Activated T-helper 1 cell treated with anti-CD3 and anti-CD28 coated beads, Interleukin-12 subunit alpha, Interleukin-12 subunit beta, Interleukin-2, Interleukin-4 antibody, amounts not matched to agents 30 ng/mL and 10 ng/mL and 1 ng/mL, durations not matched to agents 14 hours and 24 hours and 36 hours (primary cell): ENCODE measurements at places on chromosomes 4 and X. TPM values are rescaled to one million over a fixed set of nuclear protein-coding genes. Genes with fewer than 3 reads are reported as not detected.

- no peak overlapping the region for H3K27ac ChIP-seq
- no peak overlapping the region for H3K4me3 ChIP-seq
- H3K4me1 ChIP-seq: no peaks in the 10 kb centered on the region
- H3K27me3 ChIP-seq: no peaks in the 10 kb centered on the region
- no peaks in the 10 kb centered on the region for H3K36me3 ChIP-seq
Observed at GRCh38 chr4:27278615-27279375, 418.2 kb downstream of the STIM2 start.

DNA sequence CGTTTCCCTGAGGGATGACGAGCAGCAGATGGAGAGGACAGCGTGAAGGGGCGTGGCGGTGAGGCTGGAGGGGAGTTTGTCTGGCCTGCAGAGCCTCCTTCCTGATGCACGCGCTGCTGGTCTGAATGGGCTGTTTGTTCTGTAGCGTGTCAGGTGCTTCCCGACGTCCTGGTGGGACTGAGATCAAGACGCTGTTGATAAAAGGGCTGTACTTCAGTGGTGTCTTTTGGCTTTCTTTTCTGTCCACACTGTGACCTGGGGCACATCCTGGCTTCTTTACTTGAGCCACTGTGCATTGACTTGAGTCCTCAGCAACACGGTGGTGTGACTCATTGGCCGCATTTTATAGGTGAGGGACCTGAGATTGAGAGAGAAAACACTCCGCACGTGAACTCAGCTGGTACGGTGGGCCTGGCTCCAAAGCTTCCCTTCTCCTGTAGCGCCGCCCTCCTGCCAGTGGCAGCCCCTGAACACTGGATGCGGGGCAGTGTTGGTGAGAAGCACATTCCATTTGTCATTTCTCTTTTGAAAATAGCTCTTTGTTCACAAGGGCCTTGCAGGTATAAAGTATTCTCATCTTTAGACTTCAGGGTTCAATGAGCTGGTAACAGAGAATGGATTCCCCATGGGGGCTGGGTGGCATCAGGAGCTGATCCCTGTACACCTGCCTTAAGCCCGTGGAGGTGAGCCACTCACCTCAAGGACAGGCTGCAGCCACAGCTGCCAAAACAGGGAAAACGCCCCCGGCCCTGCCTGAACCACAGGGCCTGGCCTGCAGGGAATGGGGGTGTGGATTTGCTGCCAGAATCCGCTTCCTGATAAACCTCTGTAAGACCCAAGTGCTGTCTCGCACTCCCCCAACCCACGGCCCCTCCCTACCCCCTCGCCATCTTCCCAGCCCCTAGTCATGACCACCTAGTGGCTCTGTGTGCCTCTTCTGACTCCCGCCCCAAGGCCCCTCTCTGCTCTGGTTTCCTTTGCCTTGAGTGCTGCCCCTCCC is 29.2 kb downstream of the NSG1 start:
- no peak for DNase-seq
- peaks cover 9% of the 10 kb centered on the region for H3K4me1 ChIP-seq
- H3K4me3 ChIP-seq: no peak overlapping the region
- H3K27me3 ChIP-seq: no peaks in the 10 kb centered on the region

DNA sequence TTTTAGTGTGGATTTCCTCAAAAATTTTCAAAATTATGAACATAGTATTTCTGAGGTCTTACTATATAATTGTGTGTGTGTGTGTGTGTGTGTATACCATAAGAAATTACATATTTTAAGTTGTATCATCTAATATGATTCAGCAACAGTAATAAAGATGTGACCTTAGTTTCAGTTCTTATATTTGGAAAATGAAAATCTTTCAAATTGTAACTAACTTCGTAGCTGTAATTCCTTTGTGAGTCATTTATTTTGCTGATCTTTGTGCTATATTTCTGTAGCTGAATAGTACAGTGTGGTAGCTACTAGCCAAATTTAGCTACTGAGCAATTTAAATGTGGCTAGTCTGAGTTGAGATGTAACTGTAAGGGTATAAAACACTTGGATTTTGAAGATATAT is 116.4 kb downstream of the RAP1GDS1 start:
- H3K4me3 ChIP-seq: no peak overlapping the region
- no peaks in the 10 kb centered on the region for H3K27me3 ChIP-seq
- H3K4me1 ChIP-seq: peaks cover 10% of the 10 kb centered on the region

DNA sequence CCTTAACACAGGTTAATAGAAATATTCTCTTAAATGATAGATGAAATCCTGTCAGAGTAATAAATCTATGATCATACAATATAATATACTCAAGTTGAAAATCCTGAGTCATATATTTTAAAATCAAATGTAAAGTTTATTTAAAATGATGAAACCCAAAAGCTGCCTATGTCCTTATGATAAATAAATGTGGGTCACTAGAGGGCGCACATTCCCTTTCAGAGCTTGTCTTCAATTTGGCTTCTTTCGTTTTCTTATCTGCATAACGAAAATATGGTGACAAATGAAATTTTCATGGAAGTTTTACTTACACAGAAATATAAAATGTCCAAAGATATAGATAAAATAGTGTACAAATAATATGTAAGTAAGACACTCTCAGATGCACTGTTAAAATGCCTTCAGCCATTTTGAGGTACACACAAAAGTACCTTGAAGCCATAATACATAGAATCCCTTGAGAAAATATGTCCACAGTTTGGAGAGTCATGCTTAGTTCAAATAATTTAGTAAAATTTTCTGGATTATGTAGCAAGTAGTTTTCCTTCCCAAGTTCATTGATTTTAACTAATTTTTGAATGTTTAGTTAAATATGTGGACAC is 680.4 kb downstream of the DMD start:
- H3K27ac ChIP-seq: no peak overlapping the region
- H3K36me3 ChIP-seq: no peaks in the 10 kb centered on the region
- no peaks in the 10 kb centered on the region for H3K27me3 ChIP-seq
- DNase-seq: no peak

GRCh38 chrX:7027071-7027470 is 120.4 kb upstream of the STS start:
- no peaks in the 10 kb centered on the region for H3K27me3 ChIP-seq
- H3K27ac ChIP-seq: no peak overlapping the region
- no peak overlapping the region for H3K4me3 ChIP-seq

DNA sequence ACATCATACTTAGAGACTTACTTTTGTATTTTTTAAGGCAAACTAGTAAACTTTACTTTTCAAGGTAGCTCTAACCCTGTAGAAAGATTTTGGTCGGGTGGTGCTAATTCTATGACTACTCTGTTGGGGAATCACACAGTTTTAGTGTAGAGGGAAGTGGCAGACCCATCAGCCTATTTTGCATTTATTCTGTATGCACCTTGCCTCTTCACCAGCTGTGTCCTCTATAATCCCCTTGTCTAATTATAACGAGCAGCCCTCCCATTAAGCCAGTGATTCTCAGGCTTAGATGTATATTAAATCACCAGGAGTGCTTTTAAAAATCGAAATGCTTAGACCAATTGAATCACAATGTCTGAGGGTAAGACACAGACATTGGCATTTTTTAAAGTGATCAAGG is 78.1 kb downstream of the GALNT7 start:
- no peak for DNase-seq
- peaks cover 8% of the 10 kb centered on the region for H3K4me1 ChIP-seq
- H3K36me3 ChIP-seq: peaks cover 2% of the 10 kb centered on the region
- peaks cover 12% of the 10 kb centered on the region for H3K27me3 ChIP-seq
- H3K4me3 ChIP-seq: no peak overlapping the region

DNA sequence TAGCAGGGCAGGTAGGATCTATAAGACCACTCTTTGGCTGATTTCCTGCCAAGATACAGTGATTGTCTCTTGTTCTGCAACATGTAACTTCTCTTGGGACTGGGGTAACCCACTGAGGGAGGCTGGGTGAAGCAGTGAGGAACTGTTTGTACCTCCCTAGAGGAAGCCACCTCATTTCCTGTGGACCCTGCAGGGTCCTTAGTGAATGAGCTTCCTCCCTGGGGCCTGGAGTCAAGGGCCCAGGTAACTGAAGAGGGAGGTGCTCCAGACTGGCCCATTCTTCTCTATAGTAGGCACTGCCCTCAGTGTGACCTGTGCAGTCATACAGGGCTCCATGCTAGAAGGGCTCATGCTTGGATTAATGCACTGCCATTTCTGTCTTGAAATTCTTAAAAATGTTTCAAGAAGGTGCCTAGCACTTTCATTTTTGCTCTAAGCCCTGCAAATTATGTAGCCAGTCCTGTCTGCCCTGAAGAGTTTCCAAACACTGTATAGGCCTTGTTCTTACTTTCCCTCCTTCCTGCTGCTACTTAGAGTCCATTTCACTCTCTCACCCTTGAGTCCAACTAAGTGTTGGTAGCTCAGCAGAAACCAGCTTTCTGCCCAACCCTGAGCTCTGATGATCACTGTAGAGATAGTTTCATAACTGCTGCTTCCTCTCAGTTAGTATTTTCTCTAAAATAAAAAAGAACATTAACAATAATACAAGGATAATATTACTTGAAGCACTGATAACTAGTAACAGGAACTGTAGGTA is 8.5 kb upstream of the GRIA3 start:
- no peaks in the 10 kb centered on the region for H3K36me3 ChIP-seq
- H3K27me3 ChIP-seq: no peaks in the 10 kb centered on the region
- no peak for DNase-seq
- no peak overlapping the region for H3K4me3 ChIP-seq
- no peaks in the 10 kb centered on the region for H3K4me1 ChIP-seq

DNA sequence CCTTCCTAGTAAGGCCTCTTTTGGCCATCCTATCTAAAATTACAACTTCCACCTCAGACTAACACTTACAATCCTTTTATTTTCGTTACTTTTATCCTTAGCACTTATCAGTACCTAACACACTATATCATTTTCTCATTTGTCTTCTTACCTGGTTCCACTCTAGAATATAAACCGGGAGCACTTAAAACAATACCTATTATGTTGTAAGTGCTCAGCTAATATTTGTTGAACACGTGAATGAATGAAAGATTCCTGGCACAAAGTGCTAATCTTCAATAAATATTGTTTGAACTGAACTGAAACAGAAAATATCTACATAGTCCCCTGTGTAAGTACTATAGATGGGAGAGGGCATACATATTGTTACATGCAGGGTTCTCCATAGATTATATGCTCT is 14.4 kb downstream of the MGARP start:
- no peak overlapping the region for H3K27ac ChIP-seq
- H3K4me3 ChIP-seq: no peak overlapping the region
- DNase-seq: no peak
- H3K4me1 ChIP-seq: peaks cover 21% of the 10 kb centered on the region
- peaks cover 22% of the 10 kb centered on the region for H3K27me3 ChIP-seq

The F8A2 gene
- not detected in 2 replicates for total RNA-seq

DNA sequence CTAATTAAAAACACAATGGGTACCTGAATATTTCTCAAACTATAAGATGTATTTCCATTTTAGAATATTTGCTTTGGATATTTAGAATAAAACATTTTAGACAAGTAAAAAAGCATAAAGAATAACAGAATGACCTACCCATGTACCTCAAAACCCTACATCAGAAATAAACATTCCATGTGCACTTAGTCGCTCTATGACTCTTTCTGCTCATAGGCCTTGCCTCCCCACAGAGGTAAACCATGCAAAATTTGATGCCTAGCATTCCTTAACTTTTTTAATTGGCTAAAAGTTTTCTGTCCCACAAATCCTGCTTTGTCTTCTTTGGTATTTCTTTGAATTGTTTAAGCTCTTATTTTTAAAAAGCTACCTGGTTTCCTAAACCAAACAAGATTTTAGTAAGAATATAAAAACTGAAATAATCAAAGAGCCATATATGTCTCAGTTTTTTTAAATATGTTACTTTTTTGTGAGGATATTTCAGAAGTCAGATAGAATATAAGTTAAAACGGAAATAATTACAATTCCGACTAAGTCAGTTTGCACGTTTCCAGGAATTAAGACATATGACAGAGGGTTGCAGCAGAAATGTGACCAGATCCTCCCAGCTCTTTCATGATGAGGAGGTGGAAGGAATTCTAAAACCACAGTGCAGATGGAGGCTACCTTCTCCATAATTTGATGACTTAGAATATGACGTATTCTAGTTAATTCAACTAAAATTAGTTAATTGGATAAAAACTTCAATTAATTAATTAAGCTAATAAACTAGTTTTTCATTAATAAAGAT is 102.5 kb downstream of the FIP1L1 start:
- no peak overlapping the region for H3K4me3 ChIP-seq
- no peaks in the 10 kb centered on the region for H3K4me1 ChIP-seq
- no peaks in the 10 kb centered on the region for H3K36me3 ChIP-seq
- no peak for DNase-seq
- no peak overlapping the region for H3K27ac ChIP-seq
- peaks cover 4% of the 10 kb centered on the region for H3K27me3 ChIP-seq

The C1QTNF7 gene
- not detected in 2 replicates for total RNA-seq

The HTN1 gene
- total RNA-seq: not detected in 2 replicates

- no peak overlapping the region for H3K4me3 ChIP-seq
- no peak overlapping the region for H3K27ac ChIP-seq
- H3K36me3 ChIP-seq: no peaks in the 10 kb centered on the region
- no peaks in the 10 kb centered on the region for H3K27me3 ChIP-seq
Observed at GRCh38 chrX:96929036-96929435, 45.3 kb downstream of the RPA4 start.

DNA sequence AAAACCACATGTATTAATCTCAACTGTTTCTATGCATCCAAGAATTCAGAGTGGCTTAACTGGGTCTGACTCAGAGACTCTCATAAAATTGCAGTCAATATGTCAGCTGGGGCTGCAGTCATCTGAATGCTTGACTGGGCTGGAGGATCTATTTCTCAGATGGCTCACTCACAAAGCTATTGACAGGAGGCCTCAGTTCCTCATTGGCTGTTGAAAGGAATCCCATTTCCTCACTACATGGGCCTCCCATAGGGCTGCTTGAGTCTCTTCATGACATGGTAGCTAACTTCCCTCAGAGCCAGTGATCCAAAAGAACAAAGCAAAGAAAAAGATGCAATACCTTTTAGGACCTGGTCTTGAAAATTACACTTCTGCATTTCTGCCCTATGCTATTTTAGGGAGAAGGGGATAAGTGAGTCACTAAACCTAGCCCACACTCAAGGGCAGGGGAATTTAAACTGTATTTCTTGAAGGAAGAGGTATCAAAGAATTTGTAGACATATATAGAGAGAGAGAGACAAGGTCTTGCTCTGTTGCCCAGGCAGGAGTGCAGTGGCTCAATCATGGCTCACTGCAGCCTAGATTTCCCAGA is 9.8 kb downstream of the SCFD2 start:
- H3K4me1 ChIP-seq: peaks cover 22% of the 10 kb centered on the region
- H3K36me3 ChIP-seq: peaks cover 25% of the 10 kb centered on the region
- no peak overlapping the region for H3K4me3 ChIP-seq
- DNase-seq: no peak
- no peaks in the 10 kb centered on the region for H3K27me3 ChIP-seq
- no peak overlapping the region for H3K27ac ChIP-seq

The TBX22 gene
- total RNA-seq: not detected in 2 replicates

The PCDH19 gene
- total RNA-seq: 0.03 TPM in 1 of 2 replicates, not detected in the other

The MAOA gene
- 0.54 and 0.57 TPM in 2 replicates for total RNA-seq
